ENCODE measurements at places on chromosomes 5 and 9.

DNA sequence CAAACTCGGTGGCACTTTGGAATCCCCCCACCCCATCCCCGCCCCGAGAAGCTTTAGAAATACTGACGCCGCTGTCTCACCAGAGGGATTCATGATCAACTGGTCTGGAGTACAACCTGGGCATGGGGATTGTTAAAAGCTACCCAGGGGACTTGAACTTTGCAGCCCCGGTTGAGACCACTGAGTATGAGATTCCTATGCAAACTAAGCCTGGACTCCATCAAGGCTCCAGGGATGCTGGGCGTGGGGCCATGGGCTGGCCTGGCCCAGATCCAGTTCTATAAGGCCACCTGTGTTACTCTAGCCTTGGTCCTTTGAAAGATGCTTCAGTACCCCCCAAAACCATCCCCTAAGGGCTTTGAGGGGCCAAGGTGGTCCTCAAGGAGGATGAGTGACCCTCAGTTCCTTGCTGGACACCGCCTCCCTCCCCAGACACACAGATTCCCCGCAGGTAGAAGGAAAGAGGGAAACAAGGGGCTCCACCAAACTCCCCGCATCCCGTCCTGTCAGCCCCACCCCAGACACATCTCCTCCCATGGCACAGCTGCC, 68.5 kb downstream of the MRPL36 start:
- DNase-seq = peak; percentile 14

GRCh38 chr5:159884917-159885620, 31.2 kb upstream of the ADRA1B start:
- DNase-seq = no peak

- no peak for DNase-seq
These were observed 134.9 kb downstream of the MRPS30 start for GRCh38 chr5:44943647-44944046.

DNA sequence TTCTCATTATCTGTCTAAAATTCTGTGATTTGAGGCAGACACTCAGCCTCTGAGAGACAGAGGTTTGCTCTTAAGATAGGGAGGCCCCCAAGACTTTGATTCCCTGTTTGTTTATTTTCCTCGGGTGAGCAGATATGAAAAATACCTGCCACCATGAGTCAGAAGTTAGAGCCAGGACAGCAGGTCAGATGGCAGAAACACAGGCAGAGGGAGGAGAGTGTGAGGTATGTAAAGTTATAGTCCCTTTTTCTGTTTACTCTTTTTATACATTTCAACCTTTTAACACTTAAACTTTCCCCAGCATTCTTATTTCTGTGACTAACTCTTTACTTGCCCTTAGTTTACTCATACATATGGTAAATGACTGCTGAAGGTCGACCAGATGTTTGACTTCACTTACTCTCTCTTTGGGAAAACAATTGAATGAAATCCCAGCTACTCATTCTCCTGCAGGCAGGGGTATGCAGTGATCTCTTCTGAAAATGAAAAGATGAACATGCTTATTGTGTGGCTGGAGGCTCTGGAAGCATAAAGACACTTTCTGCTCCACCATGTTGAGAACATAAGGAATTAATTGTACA, 383.8 kb downstream of the NTRK2 start:
- DNase-seq = no peak

GRCh38 chr9:109132567-109133021, 12.8 kb upstream of the TMEM245 start:
- no peak for DNase-seq

- DNase-seq = no peak
These were observed 142.7 kb downstream of the TTLL11 start for GRCh38 chr9:121950441-121950840.

DNA sequence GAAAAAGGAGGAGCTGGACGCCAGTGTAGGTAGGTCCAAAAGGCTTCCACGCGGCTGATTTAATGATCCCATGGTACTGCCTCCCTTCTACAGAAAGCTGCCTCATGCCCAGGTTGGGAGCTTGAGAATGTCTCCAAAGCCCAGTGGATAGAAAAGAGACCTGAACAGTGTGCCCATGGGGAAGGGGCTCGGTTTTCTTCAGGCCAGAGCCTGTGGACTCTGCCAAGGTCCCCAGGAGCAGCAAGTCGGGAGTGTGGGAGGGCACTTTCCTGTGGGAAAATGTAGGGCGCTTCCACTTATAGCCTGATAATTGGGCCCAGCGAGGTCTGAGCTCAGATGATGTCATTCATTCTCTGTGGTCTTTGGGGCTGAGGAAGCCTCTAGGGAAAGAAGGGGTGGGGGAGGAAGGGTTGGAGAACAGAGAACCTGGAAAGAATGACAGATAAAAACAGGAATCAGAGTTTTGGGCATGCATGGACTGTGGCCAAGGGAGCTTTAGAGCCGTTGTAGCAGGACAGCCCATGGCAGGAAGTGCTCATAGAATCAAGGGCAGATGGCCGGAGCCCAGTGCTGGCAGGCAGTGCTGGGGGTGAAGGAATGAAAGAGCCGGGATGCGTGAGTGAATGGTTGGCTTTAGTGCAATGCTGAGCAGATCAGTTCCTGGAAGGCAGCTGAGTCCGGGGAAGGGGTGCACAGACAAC, 42.5 kb upstream of the SH3PXD2B start:
- DNase-seq = no peak

- no peak for DNase-seq
These were observed 30.1 kb downstream of the TSPAN17 start for GRCh38 chr5:176677209-176677939.

DNA sequence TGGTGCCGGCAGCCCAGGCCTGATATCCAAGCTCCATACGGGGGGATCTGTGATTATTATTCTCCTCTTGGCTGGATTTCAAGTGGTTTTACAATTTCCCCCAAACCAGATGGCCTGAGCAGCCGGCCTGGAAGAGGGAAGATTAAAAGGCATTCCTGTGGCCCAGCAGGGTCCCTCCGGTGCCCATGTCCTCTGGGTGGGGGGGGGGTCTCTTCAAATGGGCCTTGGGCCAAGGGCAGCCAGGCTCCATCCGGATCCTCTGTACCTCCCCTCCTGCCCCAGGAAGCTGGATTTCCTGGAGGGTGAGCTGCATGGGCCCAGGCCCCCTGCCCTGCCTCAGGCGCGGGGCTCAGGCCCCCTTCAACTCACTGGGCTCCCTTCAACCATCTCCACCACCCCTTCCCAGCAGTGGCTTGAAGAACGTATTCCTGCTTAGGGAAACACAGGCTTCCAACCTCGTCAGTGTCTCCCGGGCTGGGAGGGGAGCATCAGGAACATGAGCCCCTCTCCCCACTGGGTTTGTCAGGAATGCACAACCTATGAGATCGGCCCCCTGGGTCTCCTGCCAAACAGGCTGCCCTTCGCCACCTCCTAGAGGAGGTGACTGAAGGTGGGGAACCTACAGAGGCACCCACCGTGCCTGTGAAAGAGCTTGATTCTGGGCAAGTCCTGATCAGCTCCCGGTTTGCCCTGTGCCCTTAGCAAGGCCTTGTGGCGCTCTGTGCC, 62.9 kb upstream of the ORM1 start:
- DNase-seq = no peak

- DNase-seq = no peak
These were observed 96.7 kb upstream of the RETREG1 start for GRCh38 chr5:16713386-16713928.

DNA sequence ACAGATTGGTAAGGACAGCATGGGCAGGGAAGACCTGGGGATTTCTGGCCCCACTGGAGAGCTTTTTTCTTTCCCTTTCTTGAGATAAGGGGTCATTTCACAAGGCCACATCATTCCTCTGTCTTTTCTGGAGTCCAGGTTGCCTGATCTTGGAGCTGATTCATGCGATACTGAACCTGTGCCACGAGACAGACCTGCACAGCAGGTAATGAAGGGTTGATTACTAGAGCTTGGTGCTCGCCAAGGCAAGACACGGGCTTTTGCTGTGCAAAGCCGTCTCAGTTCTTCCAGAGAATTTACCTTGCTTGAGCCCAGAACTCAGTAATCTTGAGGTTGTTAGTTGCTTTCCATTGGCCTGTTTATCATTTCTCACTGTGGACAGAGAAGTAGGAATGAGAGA, 39.2 kb downstream of the NUP188 start:
- no peak for DNase-seq

DNA sequence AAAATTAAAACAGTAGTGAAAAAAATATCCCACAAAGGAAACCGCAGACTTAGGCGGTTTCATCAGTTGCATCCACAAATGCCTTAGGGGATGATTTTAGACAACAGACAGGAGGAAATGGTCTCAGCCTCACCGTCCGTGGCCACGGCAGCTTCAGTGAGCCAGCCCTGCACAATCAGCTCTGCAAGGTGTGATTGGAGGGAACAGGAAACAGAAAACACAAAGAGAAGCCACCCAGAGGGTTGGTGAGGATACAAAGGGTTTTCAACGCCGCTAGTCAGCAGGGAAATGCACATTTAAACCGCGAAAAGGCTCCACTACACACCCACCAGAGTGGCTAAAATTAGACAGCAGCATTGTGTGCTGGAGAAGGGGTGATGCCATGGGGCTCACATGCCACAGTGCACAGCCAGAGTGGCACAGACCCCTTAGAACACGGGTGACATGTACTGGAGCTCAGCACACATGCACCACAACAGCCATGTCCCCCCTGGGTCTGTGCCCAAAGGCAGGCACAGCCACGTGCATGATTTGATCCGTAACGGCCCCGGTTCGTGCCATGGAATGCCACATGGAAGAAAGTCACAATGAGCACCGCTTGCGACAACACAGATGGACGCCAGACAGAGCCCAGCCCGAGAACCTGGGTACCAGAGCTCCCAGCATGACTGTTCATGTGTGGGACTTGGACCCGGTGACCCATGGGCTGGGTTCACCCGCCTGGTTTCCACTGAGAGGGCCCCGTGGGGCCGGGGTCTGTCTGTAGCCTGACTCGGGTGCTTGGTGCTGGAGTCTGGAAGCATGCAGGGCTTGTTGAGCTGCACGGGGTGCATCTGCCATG, 18.3 kb upstream of the TERT start:
- DNase-seq = no peak

- no peak for DNase-seq
These were observed 318.2 kb downstream of the SLCO4C1 start for GRCh38 chr5:101977729-101978345.

DNA sequence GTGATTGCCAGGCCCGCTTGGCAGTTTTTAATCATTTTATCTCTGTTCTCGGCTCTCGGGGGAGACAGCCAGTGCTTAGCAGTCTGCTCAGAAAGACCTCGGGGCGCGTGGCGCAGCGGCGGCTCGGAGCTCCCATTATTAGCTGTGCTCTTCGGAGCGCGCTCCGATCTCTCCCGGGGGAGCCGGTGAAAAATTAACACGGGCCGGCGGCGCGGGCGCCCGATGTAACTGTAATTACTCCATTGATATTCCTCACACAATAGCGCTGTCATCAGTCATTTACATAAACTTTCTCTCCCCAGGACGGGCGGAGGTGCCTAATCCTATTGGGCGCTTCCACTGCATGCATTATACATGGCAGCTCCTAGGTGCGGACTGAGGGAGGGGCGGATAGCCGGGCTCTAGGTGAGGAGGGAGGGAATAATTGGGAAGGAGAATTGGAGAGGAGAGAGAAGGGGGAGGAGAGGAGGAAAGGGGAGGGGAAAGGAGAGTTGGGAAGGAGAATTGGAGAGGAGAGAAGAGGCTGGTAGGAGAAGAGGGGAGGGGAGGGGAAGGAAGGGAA, 24.9 kb downstream of the LMX1B start:
- DNase-seq = no peak

DNA sequence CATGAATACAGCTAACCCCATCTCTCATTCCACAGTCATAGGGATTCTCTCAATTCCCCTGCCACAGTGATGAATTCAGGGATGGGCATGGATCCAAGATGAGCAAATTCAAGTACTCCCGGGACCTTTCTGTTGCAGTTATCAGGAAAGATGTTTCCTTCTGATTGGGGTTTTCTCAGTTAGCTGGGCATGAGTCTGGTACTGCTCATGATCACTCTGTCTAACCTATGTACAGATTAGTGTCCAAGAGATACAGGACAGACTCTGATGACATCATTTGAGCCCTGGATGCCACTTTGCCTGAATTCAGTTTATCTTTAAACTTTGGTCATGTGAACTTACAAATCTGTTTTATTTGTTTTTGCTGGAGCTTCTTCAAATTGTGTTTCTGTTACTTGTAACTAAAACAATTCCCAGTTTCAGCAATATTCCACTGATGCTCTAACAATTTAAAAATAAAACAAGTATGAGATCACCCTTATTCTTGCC, 257.7 kb upstream of the KLF9 start:
- DNase-seq = no peak

DNA sequence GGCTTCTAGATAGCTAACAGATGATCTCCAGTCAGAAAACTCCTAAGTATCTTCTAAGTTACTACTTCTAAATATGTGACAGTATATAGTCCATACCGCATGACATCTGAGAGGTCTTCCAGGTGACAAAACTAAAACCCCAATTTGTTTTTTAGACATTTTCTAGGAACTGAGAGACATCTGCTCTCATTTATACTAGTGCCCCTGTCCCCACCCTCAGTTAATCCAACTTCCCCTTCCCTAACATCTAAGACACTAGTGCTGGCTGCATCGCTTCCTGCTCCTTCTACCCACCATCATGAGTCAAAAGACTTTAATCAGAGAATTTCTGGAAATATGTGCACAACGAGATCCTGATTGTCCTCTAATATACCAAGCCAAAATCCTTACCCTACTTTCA, 37.9 kb downstream of the FBXW11 start:
- no peak for DNase-seq

DNA sequence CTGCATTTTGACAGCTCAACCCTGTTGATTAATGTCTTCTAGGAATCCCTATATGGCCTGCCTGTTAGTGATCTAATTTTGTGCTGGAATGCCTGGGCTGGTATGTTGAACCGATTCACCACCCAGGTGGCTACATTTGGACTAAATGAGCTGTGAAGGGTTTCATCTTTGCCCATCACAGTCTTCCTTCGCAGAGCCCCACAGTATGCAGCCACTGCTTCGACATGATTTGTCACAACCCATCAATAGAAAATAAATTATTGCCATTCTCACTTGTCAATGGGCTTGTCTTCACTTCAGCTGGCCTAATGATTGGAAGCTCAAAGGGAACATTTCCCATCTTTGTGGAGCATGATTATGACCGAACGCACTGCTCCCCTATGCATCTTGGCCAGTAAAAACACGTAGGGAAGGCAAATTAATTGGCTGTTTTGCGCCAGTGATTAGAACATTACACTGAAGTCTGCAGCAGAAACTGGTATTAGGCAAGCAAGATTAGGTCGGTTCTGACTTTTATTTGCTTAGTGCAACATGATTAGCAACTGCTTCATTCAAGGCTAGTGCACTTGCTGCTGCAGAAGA, 408.5 kb downstream of the KIAA0825 start:
- DNase-seq = no peak

Measured in mesothelial cell of epicardium (in vitro differentiated cells).